ENCODE measurements at places on chromosomes 1 and 21.

GRCh38 chr1:179955731-179956130 is 1.1 kb downstream of the CEP350 start:
- DNase-seq, result no peak

DNA sequence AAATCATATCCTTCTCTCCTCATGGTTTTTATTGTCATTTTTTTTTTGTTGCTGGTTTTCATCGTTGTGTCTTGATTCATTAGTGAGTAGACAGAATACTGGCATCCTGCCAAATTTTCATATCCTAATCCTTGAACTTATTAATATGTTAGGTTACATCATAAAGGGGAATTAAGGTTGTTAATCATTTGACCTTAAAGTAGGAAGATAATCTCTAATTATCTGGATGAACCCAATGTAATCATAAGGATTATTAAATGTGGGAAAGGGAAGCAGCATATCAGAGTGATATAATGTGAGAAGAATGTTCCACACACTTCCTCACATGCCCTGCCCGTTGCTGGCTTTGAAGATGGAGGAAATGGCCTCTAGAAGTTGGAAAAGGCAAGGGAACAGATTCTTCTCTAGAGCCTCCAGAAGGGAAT is 299.7 kb downstream of the HMCN1 start:
- no peak for DNase-seq

- no peak for DNase-seq
These were observed 253.5 kb downstream of the AKT3 start for GRCh38 chr1:243596431-243597062.

DNA sequence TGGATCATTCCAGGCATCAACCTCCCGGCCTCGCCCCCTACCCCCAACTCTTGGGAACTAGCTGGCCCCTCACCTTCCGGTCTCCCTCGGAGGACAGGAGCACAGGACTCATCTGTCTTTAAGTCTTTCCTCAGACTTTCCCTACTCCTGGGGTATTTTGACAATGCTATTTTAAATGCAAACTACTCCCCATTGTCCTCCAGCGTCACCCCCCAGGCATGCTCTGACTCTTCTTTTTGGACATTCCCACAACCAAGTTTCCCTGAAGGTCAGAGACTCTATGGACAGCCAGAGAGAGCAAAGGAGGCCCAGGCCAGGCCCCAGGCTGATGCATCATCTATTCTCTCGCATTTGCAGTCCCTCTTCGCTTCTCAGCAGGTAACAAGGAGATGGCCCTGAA is 424.3 kb downstream of the PCP4 start:
- no peak for DNase-seq

GRCh38 chr1:95249916-95250315 is 15.9 kb downstream of the RWDD3 start:
- DNase-seq, result no peak

GRCh38 chr1:100941098-100941527 is 45.2 kb downstream of the SLC30A7 start:
- DNase-seq, result no peak

GRCh38 chr21:43703035-43703880 is 15.7 kb upstream of the PDXK start:
- no peak for DNase-seq

- no peak for DNase-seq
These were observed 45.2 kb downstream of the ADAMTS1 start for GRCh38 chr21:26800001-26800400.

DNA sequence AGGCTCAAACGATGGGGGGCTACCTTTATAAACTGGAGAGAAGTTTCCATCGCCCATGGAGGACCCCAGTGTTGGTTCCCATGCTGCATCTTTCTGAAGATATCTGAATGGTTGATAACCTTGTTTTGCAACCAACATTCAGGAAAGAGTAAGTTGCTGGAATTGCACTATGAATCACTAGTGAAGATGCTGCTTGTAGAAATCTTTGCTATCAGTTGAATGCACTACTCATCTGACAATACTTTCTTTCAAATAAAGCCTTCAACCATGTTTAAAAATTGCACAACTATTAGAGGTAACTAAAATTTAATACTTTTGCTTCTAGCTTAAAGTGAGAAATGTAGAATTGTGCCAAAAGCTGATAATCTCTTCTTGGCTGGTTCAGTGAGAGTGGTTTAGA is 86.8 kb upstream of the HIVEP3 start:
- DNase-seq, result no peak

- DNase-seq, result no peak
These were observed 24.4 kb downstream of the RC3H1 start for GRCh38 chr1:173997791-173998190.

DNA sequence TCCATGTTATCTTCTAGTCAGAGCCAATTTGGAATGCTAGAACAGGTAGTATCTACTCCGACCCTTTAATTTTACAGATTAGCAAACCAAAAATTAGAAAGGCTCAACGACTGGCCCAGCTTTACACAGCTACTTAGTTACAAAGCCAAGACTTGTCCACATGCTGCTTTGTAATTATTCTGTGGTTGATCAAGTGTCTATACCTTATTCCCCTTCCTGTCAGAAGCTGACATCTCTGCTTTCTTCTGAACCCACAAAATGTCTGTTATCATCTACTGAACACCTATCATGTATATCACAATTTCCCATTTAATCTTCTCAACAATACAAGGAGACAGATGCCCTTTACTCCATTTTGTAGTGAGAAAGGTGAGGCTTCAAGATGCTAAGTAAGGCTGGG is 15.6 kb downstream of the TGFBR3 start:
- DNase-seq, result no peak

DNA sequence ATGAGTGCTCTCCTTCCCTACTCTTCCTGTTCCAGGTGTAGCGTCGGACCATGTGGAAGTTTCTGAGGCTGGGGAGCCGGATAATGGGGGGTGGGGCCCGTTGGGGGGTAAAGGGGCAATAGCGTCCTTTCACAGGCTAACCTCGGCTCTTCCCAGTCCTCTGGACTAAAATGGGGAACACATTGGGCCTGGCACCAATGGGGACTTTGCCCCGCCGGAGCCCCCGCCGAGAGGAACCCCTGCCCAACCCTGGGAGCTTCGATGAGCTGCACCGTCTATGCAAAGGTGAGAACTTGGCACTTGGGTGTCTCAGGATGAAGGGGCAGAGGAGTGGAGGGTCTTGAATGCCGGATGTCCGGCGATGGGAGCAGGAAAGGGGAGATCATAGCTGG is 456 bp downstream of the TOMM40L start:
- no peak for DNase-seq

GRCh38 chr1:163668472-163668871 is 346.7 kb downstream of the NUF2 start:
- DNase-seq, result no peak

- no peak for DNase-seq
These were observed 13.5 kb downstream of the GSTM5 start for GRCh38 chr1:109725510-109725909.

DNA sequence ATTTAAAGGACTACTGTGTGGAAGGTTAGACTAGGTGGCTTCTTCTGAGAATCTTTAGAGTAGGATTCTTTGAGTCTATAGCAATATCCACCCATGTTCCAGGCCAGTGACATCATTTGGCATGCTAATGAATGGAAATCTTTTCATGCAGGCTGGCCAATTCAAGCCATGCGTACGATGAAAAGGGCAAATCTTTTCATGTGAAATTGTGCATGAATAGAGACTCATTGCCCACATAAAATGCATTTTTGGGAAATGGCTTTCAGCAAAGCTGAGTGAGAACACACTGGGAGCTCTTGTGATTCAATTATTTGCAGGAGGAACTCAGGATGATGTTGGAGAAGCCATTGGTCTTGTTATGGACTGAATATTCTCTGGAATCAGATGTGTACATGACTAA is 324.9 kb upstream of the DAB1 start:
- DNase-seq, result no peak

DNA sequence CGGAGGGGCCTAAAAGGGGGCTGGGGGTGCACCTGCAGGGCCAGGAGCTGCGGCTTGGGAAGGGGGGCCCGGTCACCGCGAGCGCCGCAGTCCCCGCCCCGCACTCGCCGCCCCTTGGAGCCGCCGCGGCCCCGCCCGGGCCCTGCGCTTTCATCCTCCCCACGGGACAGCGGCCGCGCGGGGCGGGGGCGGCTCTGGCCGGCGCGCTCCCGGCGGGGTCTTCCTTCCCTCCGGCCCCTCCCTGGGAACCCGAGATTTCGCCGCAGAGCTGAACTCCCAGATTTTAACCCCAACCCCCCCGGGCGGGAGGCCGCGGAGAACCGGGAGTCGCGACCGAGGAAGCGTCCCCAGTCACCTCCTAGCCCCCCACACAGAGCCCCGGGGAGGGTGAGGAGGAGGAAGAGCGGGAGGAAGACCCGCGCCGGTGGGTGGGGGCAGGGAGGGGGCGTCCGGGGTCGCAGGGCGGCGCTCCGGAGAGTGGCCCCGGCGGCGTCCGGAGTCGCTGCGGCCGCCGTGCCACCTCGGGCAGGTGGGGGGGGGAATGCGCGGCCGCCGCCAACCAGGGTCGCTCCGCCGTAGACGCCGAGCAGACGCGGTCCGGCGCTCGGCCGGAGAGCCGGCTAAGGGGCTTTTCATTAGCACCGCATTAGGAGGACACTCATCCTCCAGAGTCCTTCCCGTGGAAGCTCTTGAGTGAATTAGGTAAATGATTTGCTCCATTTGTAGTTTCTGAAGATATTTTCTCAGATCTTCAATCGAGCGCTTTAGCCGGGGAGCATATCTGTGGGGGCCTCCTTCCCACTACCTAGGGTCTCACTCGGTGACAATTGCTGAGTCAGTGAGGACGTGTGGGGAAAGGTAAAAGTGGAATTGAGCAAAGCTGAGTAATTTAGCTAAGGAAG is 31.6 kb upstream of the NFIA start:
- no peak for DNase-seq

- DNase-seq, result no peak
These were observed 42.8 kb downstream of the KCNK1 start for GRCh38 chr1:233656687-233657086.

- no peak for DNase-seq
These were observed 17.4 kb downstream of the CCT8 start for GRCh38 chr21:29056005-29056404.

GRCh38 chr1:58063095-58063494 is 483.4 kb downstream of the OMA1 start:
- no peak for DNase-seq

DNA sequence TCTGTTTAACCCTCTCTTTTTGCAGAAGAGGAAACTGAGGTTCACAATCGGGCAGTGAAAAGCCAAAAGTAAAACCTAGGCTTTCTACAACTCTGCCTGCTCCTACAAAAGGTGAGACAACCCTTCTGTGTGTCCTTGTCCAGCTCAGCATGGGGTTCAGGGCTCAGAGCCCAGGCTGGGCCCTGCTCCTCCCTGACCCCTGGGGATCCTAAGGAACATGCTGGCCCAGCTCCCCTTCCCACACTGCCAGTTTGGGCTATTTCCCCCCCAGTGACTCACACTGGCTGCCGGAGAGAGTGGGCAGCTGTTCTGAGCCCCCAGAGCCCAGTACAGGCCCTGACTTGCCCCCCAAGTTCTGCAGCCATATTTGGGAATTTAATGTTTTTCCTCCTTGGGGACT is 8.9 kb downstream of the FAM229A start:
- DNase-seq, result no peak

DNA sequence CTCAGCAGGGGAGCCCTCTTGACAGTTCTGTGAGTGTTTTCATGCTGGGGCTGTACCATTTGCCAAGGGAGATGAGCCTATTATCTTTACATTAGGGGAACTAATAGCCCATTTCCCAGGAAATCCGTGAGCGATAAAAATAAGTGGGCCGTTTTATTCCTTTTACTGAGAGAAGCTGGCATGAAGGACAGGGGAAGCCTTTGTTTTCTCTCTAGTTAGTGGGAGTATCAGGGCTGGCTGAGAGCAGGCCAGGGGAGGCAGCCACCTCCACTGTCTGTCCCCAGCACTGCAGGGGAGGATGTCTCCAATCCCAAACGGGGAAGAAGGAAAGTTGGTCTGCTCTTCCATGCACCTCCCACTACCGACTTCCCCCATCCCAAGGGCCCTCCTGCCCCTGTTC is 2.5 kb downstream of the UBL4B start:
- no peak for DNase-seq

DNA sequence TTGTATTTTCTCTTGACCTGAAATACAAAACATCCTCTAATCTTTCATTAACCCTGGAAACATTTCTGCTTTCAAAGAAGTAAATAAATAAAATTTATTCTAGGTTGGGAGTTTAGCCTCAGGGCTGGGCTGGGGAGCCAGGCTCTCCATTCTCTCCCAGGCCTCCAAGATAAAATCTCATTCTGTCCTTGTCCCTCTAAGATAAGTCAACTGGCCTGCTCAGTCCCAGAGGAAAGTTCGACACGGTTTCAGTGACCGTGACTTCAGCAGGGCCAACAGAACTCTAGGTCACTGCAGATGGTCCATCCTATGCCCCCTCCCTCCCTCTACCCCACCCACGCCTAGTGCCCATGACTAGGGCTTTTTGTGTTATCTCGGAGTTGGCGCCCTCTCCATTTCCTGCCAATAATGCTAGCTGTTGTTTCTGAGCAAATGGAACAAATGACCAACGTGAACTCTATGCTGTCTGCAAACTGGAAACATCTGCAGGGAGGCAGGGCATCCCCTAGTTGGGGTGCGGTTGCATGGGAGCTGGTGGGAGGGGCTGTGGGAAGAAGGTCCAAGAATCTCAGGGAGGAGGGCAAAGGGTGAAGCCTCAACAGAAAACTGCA is 10.1 kb upstream of the ADORA3 start:
- no peak for DNase-seq

DNA sequence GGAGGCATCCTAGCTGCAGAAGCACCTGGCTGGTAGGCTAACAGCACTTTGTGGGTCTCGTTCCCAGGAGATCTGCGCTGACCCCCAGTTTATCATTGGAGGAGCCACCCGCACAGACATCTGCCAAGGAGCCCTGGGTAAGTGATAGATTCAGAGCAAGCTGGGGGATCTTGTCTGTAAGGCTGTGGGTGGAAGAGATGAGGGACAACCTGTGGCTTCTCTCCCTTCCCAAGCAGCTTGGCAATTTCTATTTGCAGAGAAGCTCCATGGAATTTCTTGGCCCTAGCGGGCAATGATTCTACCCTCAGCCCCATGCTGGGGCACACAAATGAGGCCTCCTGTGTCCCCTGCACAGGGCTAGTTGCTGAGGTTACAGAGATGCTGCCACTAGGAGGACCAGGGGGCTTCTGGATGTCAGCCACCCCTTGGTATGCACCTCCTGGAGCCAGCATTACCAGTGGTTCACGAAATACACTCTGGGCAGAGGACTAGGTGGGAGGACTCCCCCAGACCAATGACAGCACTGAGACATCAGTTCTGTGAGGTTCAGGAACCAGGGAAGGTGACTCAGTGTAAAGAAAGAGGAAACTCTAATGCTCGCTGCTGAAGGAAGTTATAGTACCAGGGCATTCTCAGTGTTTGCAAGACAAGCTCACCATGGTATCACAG is 5.5 kb downstream of the CAPN2 start:
- no peak for DNase-seq

- no peak for DNase-seq
These were observed 23.5 kb upstream of the C2CD2 start for GRCh38 chr21:41977034-41977950.

GRCh38 chr21:15730484-15731242 is 881 bp downstream of the USP25 start:
- DNase-seq, result no peak
